Bone marrow (tissue), 2 donors: ENCODE measurements at places on chromosomes 4 and X.

DNA sequence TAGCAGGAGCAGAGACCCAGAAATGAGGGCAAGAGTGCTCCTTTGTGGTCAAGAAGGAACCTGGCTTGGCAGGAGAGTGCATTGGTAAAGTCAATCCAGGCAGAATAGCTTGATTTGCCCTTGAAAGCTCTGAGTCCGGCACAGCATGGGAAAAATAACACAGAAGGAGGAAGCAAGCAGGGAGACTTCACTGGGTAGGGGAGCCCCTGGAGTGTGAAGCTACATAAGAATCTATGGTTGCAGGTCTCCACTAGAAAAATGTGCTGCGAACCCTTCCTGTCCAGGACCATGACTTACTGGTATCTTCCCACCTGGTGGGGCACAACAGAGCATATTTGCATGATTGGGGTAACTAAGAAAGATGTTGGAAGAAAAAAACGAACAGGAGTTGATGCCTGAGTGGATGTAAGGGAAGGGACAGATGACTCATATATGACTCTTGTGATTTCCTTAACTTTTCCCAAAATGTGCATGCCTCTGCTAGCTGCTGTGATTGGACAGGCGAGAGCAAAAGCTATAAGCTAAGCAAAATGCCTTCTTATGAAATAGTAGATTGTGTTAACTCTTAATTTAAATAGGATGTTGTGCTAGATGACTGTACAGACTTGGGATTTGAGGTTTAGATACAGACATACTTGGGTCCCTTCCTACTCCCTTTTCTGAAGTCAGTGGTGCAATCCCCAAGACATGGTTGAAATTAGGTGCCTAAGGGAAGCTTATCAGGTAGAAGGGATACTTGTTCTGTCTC lies 3.3 kb downstream of the IL13RA1 start:
- DNase-seq: no peak

GRCh38 chrX:80431505-80431832 lies 11.2 kb downstream of the TENT5D start:
- no peak for DNase-seq

- DNase-seq: no peak
These were observed 499.6 kb downstream of the PPARGC1A start for GRCh38 chr4:23390246-23390645.

GRCh38 chr4:139789096-139789654 lies 123.6 kb downstream of the MGST2 start:
- no peak for DNase-seq

- no peak for DNase-seq
These were observed 12.3 kb downstream of the SCARB2 start for GRCh38 chr4:76201276-76201675.

GRCh38 chr4:142815834-142816233 lies 30.3 kb downstream of the INPP4B start:
- peak; percentile 82 for DNase-seq
